ENCODE measurements at places on chromosomes 1 and 21.

DNA sequence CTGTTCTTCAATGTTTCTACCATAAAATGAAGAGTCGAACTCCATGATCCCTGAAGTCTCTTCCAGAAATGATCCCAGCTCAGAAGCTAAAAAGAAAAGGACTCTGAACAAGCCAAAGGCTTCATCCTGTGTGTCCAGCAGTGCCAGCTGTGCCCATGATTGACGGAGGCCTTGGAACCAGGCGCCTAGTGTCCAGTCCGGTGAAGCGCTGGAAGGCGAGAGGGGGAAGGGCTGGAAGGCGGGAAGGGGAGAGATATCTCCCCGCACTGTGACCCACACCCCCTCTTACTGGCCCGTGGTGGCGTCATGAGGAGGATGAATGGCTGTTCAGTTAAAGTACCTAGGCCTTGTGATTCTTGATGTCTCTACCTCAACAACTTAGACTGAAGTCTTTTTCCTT, 10.4 kb upstream of the PLEKHA6 start:
- no peak for DNase-seq

- DNase-seq: no peak
Observed at GRCh38 chr1:3443807-3444206, 10.7 kb upstream of the ARHGEF16 start.

DNA sequence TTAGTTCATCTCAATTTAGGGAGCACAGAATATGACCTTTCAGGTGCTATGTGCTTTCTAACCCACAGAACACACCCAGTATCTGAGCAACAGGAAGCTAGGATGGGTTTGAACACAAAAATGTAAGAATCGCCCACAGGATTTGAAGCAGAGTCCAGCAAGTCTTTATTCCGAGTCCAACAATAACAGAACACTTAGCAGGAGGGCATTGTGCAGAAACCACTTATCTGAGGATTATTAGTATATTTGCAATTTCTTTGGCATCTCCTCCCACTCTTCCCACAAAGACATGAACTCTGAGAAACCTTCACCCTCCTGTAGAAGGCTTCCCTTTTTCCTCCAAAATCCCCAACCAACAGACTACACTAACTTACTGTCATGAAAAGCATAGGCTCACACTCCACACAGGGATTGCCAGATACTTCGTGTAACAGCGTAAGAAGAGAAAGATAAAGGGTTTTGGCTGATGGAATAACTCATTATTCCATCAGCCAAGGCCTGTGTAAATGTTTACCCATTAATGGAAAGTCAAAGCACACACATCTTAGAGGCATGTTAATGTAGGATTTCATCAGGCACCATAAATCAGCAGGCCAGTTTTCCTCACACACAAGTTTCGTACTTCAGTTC, 16.1 kb downstream of the SIPA1L2 start:
- peak; percentile 71 for DNase-seq

- no peak for DNase-seq
Observed at GRCh38 chr21:42276076-42276475, 39.1 kb downstream of the TFF3 start.

GRCh38 chr1:172581273-172581672, 48.3 kb downstream of the SUCO start:
- no peak for DNase-seq

- no peak for DNase-seq
Observed at GRCh38 chr1:233238884-233239431, 56.6 kb downstream of the PCNX2 start.

DNA sequence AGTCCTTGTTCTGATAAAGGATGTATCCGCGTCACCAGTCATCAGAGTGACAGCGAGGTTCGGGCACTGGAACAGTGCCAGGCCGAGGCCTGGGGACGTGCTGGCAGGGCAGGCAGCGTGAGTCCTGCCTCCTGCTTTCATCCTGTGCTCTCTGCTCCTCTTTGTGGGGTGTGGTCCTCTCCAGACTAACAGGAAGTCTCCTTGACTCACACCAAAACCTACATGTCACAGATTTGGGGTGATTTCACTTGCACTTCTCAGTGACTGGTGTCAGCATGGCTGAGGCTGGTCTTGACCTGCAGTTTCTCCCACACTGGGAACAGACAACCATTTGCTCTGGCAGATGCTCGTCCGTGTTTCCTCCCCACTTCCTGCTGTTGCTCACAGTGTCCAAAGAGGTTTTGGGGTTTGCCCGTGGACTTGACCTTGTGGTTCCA, 8.8 kb upstream of the NLRP3 start:
- no peak for DNase-seq

GRCh38 chr1:219774386-219774785, 154.0 kb downstream of the SLC30A10 start:
- peak; percentile 61 for DNase-seq

DNA sequence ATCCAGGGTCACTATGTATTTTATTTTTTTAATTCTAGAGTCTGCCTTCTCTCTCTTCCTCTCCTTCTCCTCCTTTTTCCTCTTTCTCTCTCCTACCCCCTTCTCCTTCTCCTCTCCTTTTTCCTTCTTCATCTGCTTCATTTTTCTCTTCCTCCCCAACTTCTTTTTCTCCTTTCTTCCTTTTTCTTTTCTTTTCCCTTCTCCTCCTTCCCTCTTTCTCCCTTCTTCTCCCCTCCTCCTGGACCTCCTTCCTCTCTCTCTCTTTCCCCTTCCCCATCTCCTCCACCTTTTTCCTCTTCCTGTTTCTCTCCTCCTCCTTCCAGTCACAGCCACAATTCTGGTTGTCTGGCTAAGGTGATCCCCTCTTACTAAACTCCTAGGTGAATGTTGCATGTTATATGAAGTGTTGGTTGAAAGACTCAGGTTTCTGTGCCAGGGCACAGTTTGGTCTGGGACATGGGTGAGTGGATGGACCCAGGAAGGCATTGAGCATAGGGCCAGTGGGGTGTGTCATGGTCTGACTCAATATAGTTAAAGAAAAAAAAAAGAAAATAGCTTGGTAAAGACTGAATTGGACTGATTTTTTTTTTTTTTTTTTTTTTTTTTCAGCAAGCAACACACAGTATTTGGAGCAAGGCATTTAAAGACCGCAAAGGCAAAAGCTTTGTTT, 266.9 kb downstream of the TGFB2 start:
- DNase-seq: no peak

All from fibroblast of mammary gland (primary cell).